Bronchial epithelial cell (primary cell): ENCODE measurements at places on chromosomes 16 and 17. TPM values are rescaled to one million over a fixed set of nuclear protein-coding genes. Genes with fewer than 3 reads are reported as not detected.

The RASD1 gene
- 0.26 and 0.38 TPM in 2 replicates for total RNA-seq

The CBX2 gene
- 1.1 and 2.3 TPM in 2 replicates for total RNA-seq

The CDIP1 gene
- total RNA-seq: 7.4 and 9.5 TPM in 2 replicates

The GDPD3 gene
- total RNA-seq: 7.1 and 20.7 TPM in 2 replicates

The RSL1D1 gene
- total RNA-seq: 68.7 and 117 TPM in 2 replicates

The NHLRC4 gene
- under 0.01 TPM in 2 replicates for total RNA-seq

The TMEM238L gene
- total RNA-seq: not detected in 2 replicates

The TMEM220 gene
- 0.79 and 0.90 TPM in 2 replicates for total RNA-seq

The PIPOX gene
- 0.26 and 1.4 TPM in 2 replicates for total RNA-seq

The PRAC1 gene
- not detected in 2 replicates for total RNA-seq

The BCL6B gene
- not detected in 2 replicates for total RNA-seq

The CEP295NL gene
- 0.13 and 0.26 TPM in 2 replicates for total RNA-seq

The OMG gene
- not detected in 2 replicates for total RNA-seq

The PHOSPHO1 gene
- total RNA-seq: not detected in 2 replicates

The TRPV3 gene
- 0.79 and 1.2 TPM in 2 replicates for total RNA-seq

DNA sequence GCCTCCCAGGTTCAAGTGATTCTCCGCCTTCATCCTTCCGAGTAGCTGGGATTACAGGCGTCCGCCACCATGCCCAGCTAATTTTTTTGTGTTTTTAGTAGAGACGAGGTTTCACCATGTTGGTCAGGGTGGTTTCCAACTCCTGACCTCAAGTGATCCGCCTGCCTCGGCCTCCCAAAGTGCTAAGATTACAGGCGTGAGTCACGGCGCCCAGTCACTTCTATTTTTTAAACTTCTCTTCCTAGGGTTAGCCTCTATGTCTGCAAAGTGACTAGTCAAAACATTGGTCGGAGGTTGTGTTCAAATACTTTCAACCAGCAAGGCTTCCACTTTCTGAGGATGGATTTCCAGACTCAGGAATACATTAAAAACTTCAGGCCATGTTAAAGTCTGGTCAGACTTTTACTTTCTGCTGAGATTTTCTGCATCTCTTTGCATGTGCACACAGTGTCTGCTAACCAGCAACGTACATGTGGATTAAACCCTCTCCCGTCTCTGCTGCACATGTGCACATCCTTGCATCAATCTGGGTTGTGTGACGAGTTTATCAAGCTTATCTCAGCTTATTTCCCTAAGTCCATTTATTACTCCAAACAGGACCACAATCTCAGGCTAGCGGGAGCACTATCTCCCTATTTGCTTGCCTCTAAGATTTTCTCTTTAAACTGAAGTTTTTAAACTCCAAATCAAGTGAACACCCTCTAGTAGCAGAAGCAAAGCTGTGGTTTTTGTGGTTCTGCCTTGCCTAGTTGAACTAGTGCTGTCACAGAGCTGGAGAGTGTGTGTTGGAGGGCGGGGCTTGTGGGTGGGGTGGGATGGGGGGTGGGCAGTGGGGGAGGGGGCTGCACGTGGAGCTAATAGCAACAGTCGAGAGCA, 525.2 kb upstream of the GOT2 start:
- DNase-seq: no peak

- no peak for DNase-seq
Observed at GRCh38 chr17:19368229-19368628, 5.7 kb upstream of the B9D1 start.

GRCh38 chr16:4511441-4512082, 27.0 kb downstream of the CDIP1 start:
- DNase-seq: peak; percentile 51

DNA sequence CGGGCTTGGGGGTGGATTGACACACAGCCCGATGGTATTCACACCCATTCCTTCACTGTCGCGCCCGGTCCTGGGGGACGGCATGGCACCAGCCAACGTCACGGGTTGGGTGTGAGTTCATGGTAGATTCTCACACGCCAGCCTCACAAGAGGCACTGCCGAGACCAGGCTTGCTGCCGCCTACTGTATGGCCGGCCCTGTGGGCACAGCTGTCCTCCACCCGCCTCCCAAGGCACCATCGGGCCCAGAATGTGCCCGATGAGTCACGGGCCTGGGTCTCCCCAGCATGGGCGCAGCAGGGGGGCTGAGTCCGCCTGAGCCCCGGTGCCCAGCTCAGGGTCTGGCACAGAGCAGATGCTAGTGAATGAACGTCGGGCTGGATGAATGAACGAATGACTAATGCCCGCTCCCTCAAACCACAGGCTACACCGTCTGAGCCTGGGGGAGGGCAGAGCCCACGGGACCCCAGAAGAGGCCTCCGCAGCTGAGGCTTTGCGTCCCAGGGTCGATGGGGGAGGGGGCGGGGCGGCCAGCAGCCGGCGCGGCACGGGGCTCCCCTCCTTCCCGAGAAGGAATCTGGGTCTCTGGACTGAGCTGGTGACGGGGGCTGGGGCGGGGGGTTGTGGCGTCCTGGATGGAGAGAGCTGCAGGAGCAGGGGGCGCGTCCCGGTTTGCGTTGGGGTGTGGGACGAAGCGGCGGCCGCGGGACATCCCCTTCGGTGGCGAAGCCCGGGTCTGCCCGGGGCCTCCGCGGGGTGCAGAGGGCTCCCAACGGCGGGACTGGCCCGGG, 829 bp downstream of the PITPNM3 start:
- peak; percentile 73 for DNase-seq

DNA sequence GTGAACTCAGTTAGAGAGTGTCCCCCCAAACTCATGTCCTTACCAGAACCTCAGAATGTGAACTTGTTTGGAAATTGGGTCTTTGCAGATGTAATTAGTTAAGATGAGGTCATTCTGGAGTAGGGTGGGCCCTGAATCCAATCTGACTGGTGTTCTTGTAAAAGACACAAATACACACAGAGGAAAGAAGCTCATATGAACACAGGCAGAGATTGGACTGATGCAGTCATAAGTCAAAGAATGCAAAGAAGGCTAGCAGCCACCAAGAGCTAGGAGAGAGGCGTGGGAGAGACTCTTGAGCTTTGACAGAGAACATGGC, 2.1 kb upstream of the NAGPA start:
- DNase-seq: no peak

DNA sequence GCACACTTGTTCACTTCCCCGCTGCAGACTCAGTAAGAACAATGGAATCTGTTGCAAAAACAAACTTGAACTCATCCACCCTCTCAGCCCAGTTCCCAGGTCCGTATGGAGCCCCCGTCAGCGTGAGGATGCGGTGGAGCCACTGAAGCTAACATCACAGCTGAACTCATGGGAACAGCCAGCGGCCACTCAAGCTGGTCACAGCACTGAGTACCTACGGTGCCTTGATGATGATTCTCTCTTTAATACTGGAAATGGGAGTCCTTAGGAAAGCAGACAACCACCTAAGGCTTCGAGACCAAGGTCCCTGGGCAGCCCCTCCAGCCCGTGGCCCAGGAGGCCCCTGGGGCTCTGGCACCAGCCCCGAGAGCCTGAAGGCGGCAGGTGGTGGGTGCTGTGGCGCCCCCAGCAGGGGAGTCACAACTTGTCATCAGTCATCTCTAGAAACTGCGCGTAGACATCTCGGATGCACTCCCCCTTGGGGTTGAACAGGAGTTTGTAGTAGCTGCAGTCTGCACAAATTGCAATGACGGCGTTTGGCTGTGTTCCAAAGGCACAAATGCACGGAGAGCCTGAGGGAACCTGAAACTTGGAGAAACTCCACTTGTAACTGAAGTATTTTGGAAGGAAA, 31.0 kb upstream of the RHOT1 start:
- peak; percentile 39 for DNase-seq

DNA sequence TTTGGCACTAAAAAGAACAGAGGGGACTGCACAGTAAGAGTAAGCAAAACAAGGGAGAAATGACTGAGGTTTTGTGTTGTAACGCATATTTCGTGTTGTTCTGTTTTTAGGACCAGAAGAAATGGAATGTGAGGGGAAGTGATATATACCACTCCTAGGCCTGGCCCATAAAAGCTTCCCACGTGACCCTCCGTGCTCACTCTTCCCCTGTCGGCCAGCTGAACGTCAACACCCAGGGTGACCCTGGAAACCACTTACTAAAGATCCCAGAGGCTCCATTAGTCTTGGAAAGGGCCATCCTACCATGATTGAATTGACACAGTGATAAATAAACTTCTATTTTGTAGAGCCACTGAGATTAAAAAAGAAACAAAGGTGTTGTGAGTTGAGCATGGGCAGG, 79.8 kb downstream of the HELZ start:
- no peak for DNase-seq

GRCh38 chr16:10088380-10088793, 93.8 kb downstream of the GRIN2A start:
- no peak for DNase-seq

- DNase-seq: peak; percentile 57
Observed at GRCh38 chr17:74964988-74965622, 7.5 kb downstream of the HID1 start.

DNA sequence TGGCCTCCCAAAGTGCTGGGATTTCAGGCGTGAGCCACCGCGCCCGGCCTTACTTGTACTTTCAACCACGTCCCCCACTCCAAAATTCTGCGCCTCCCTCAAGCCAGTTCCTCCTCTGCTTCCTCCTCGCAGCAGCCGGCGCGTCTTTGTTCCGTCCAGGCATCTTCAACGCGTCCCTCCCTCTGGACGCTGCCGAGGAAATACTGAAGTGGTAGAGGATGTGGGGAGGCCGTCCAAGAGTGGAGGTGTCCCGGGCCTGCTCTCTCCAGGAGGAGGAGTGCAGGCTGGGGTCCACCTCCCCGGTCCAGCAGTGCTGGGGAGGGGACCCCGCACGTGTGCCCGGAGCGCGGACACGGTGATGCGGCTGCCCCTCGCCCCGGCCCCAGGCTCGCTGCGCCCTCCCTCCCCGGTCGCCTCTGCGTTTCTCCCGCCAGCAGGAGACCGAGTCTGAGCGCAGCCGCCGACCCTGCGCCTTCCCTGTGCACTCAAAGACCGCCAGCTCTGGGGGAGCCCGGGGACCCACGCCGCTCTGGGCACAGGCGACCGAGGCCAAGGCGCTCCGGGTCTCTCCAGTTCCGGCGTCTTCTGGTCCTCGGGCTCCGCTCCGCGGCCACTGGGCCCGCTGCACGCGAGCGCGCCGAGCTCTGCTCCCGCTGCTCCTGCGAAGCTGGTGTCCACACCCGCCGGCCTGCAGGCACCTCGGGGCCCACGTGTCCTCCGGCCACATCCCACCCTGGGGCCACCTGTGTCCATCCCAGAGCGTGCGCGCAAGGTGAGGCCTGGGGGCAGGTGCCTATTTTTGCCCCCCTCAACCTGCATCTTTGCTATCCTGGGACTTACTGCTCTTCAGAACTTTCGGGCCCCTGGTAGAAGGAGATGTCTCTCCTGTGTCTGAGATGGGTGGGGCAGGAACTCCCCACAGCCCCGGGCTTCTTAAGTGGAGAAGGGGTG, 31.7 kb downstream of the OSBPL7 start:
- peak; percentile 25 for DNase-seq

DNA sequence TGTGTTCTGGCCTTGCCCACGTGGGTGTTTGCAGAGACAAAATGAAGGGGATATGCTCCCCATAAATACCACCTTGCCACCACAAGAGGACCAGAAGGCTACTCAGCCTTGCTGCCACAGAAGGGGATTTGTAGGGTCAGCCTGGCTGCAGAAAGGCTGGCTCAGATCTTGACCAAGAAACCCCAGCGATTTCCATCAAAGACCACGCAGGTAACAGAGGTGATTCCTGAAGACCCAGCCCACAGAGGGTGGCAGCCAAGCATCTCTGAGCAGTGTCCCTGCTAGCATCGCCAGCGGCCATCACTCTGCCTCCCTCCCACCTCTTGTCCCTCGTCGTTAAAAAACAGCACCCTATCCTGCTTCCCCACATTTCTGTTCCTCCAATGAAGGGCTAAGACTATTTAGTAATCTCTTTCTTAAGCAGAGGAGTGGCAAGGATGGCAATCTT, 54.9 kb downstream of the BEAN1 start:
- no peak for DNase-seq

- no peak for DNase-seq
Observed at GRCh38 chr17:48143629-48144028, 36.1 kb downstream of the SNX11 start.

DNA sequence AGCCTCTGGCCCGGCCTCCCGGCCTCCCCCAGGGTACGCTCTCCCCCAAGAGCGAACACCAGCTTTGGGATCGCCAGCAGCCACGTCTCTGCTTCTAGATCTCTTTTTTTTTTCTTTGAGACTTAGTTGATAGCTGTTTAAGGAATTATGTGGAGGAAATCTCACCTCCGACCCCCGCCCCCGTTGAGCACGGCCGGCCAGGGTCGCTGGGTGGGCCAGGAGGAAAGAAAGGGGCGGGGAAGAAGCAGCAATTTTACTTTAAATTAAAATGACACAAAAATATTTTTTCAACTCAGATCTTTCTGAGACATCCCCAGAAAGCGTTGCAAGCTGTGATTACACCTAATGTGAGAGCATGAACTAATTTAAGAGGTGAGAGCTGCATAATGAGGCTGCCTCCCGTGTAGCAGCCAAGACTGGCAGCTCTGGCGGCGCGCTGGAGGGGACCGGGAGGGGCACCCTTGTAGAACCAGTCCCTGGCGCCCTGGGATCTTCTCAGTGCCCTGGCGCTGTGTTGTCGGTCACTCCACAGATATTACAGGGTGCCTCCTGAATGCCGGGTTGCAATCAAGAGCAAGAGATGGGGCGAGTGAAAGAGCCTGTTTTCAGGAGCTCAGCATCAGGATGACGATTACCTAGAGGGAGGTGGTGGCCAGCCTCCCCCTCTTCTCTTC, 1.9 kb upstream of the CBLN1 start:
- no peak for DNase-seq

- DNase-seq: no peak
Observed at GRCh38 chr17:12580640-12581039, 85.0 kb upstream of the MYOCD start.

DNA sequence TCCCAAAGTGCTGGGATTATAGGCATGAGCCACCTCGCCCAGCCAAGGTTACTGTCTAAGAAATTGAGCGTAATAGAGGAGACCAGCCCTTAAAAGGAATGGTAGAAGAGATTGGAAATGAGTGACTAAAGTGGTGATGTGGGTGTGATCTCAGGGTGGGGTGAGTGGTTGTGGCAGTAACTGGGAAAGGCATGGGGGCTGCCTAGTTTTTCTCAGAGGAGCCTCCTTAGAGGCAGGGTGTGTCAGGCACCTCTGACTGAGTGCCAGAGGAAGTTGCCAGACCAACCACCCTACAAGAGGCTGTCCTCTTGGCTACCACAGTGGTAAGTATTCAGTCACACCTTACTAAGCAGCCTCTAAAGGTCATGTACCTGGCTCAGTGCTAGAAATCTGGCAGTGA, 8.9 kb downstream of the DUS2 start:
- peak; percentile 72 for DNase-seq
